ENCODE measurements at places on chromosomes 4 and X. TPM values are rescaled to one million over a fixed set of nuclear protein-coding genes. Genes with fewer than 3 reads are reported as not detected.
A peak's percentile ranks its signal among the peaks of the same experiment; 100 is the strongest.

- no peak for DNase-seq
Measured at GRCh38 chr4:42329421-42329820, 67.9 kb upstream of the SHISA3 start.

Gene NEUROG2
- not detected for total RNA-seq

Gene XAGE2
- total RNA-seq, result not detected

Gene DNAAF6
- total RNA-seq, result not detected

- peak; percentile 83 for DNase-seq
Measured at GRCh38 chr4:1746265-1746691, 25.0 kb downstream of the TACC3 start.

All from body of pancreas (tissue), 4 donors.